Endothelial cell of umbilical vein (primary cell): ENCODE measurements at places on chromosomes 7 and 10.

- no peak for DNase-seq
These were observed 13.7 kb downstream of the DRGX start for GRCh38 chr10:49382226-49382625.

GRCh38 chr10:43960135-43960415, 311.4 kb upstream of the ZNF32 start:
- DNase-seq: no peak

DNA sequence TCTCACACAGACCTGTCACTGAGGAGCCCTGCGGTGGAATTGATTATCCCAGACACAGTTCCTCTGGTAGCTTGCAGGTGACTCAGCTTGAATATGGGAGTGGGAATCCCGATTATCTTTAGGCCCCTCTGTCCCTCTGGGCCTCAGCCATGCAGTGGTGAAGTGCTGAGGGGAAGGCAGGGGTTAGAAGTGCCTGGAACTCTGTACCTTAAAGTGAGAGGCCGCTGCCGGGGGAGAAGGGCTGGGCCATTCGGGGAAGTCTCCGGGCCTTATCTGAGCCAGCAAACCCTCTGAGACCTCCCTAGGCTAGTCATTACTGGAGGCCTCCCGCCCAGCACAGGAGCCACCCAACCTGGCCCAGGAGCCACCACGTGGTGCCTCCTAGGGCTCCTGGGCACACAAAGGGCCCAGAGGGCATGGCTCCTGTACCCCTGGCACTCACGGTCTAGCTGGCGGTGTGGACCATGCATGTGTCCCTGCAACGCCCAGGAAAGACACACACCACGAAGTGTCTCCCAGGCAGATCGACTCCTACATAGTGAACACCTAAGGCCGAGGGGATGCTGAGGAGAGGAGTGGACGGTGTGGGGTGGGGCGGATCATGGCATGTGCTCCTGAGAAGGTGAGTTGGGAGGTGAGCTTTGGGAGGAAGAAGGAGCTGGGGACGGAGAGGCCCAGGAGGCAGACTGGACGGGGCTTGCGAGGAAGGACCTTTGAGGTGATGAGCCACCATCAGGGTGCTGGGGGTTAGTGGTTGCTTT, 56.2 kb downstream of the HK1 start:
- no peak for DNase-seq

DNA sequence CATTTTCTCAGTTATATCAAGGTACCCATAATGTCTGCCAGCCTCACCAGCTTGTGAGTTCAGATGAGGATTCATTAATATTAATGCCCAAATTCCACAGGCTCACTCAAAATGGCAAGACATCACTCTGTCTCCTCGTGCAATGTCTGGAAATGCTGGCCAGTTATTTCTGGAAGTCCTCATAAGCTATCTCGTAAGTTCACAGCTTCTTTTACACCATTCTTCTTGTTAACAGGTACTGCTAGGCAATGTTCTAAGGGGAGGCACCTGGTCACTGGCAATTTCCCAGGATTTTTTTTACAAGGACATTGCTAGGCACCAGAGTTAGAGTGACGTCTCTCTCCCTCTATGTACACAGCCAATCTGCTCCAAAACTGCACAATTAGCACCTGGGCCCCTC, 80.2 kb upstream of the SEMA3C start:
- DNase-seq: no peak
